ENCODE measurements at places on chromosomes 4 and X.

GRCh38 chrX:23292988-23293651 lies 41.5 kb upstream of the PTCHD1 start:
- no peak for DNase-seq

DNA sequence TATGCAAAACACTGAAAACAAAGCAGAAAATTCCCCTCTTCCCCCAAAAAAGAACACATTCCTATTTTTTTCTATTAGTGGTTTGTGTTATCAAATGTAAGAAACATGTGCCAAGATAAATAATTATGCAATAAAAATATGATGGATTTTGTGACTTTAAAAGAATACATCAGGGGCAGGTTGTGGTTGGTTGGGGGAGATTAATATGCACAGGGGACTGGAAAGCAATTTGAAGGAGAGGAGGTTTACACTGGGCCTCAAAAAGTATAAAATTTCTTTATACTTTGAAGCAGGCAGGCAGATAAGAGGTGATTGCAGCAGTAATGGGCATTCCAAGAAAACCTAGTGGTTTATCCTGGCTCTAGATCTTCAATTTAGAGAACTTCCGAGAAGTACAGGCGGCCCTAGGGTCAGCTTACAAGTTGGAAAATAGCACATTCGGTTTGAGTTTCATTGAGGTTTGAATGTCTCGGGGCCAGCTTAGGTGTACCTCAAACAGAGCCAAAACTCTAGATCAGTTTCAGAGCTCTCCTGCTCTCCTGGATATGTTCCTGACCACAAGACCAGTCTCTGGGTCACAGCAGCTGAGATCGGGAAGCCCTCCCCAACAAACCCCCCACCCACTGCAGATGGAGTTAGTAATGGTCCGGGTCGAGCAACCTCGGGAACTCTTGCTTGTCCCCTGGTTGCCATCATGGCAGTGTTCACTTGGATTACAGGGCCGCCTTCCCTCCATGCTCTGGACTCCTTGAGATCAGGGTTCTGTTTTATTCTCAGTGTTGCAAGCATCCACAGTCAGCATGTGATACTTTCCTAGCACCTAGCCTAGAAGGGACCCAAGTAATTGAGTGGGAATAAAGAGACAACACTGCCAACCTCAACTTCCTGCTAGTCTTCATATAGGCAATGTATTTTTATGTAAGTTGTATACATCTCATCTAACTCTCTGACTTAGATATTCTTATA lies 112.1 kb upstream of the DDIT4L start:
- DNase-seq: no peak

DNA sequence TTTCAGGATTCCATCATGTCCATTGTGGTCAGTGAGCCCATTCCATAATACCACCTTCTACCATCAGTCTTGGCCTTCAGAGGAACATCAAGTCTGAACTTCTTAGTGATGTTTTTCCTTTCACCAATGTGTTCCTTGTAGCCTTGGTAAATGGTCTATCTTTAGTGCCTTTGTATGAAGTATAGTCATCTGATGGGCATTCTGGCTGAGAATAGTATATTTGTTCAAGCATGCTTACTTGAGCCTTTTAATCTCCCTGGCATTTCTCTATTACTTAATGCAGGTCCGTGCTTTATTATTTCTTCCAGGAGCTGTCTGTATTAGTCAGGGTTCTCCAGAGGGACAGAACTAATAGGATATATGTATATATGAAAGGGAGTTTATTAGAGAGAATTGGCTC lies 99.7 kb downstream of the TLL1 start:
- no peak for DNase-seq

- DNase-seq: no peak
These were observed 57.8 kb downstream of the HEPH start for GRCh38 chrX:66221856-66222255.

GRCh38 chrX:46185923-46186810 lies 359.1 kb downstream of the ZNF674 start:
- no peak for DNase-seq
